ENCODE measurements at places on chromosomes 3 and 15. TPM values are rescaled to one million over a fixed set of nuclear protein-coding genes. Genes with fewer than 3 reads are reported as not detected.

DNA sequence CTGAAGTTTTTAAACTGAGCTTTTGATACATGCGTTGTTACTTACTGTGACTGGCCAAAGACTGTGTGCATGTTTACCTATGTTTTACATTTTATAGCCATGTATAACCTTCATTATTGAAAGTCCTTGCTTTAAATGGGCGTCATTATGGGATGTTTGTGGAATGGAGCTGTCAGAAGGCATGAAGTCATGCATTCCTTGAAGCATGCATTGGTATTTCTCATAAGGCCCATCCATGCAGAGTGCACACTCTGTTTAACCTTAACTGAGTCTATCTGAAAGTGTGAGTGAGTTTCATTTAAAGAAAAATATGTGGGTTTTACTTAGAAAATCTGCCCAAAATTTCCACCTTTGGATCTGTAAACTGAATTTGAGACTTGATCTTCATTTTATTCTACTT is 51.1 kb downstream of the PSMD6 start:
- H3K4me3 ChIP-seq: no peak overlapping the region
- no peaks in the 10 kb centered on the region for H3K27me3 ChIP-seq

DNA sequence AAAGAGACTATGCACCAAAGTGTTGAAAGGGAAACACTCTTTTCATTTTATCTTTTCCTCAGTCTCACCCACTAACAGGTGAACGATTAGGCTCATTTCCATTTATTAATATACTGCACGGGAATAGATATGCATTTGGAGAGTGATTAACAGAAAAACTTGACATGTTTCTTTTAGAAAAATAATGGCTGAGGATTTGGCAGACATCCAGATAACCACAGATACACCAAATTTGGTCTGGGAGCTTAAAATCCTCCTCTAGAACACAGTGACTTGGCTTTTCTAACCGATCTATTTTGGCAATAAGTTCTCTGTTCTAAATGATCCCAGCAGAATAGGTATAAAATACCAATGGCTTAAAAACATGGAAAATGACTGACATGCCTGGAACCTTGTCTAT is 459.3 kb upstream of the SGO1 start:
- H3K4me3 ChIP-seq: no peak overlapping the region
- DNase-seq: no peak
- H3K36me3 ChIP-seq: no peaks in the 10 kb centered on the region
- no peak overlapping the region for H3K27ac ChIP-seq

- no peaks in the 10 kb centered on the region for H3K4me1 ChIP-seq
- H3K36me3 ChIP-seq: no peaks in the 10 kb centered on the region
- no peak overlapping the region for H3K4me3 ChIP-seq
- DNase-seq: no peak
- no peaks in the 10 kb centered on the region for H3K27me3 ChIP-seq
Observed at GRCh38 chr3:51739110-51739509, 32.2 kb downstream of the GRM2 start.

- DNase-seq: no peak
- H3K36me3 ChIP-seq: no peaks in the 10 kb centered on the region
- H3K27ac ChIP-seq: no peak overlapping the region
- no peak overlapping the region for H3K4me3 ChIP-seq
- no peaks in the 10 kb centered on the region for H3K4me1 ChIP-seq
Observed at GRCh38 chr3:23856286-23856685, 50.5 kb downstream of the UBE2E1 start.

DNA sequence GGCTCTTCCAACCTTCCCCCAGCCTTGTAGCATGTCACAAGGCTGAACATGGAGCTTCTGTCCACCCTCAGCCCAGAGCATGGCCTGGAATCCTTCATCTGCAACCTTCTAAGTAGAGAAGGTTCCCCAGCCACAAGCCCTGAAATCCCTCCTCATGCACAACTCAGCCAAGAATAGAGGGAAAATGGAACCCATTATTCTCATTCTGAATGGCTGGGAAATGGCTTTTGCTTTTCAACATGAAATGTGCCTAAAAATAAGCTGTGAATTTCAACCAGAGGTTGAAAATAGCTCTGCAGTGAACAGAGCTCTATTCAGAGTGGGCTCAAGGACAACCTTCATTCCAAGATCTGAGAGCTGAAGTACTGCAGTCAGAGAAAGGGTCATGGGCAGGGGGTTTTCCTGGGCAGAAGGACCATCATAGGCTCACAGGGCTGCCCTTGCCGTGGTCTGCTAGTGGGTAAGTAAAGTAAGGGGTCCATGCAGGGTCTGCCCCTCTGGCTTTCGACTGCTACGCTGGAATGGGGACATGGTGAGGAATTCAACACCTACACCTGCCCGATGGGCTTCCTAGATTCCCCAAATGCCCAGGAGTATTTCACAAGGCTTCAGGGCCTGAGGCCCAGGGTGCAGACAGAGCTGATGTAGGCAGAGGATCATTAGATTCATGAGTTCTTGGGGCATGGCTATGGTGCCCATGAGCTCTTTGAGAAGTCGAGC is 35.9 kb downstream of the POC1A start:
- no peaks in the 10 kb centered on the region for H3K36me3 ChIP-seq
- no peak for DNase-seq
- H3K4me1 ChIP-seq: peaks cover 26% of the 10 kb centered on the region

- no peaks in the 10 kb centered on the region for H3K27me3 ChIP-seq
Observed at GRCh38 chr3:114823061-114823460, 324.0 kb downstream of the ZBTB20 start.

GRCh38 chr15:95025924-95026728 is 794.8 kb downstream of the MCTP2 start:
- no peak overlapping the region for H3K27ac ChIP-seq
- no peaks in the 10 kb centered on the region for H3K27me3 ChIP-seq
- no peaks in the 10 kb centered on the region for H3K36me3 ChIP-seq

DNA sequence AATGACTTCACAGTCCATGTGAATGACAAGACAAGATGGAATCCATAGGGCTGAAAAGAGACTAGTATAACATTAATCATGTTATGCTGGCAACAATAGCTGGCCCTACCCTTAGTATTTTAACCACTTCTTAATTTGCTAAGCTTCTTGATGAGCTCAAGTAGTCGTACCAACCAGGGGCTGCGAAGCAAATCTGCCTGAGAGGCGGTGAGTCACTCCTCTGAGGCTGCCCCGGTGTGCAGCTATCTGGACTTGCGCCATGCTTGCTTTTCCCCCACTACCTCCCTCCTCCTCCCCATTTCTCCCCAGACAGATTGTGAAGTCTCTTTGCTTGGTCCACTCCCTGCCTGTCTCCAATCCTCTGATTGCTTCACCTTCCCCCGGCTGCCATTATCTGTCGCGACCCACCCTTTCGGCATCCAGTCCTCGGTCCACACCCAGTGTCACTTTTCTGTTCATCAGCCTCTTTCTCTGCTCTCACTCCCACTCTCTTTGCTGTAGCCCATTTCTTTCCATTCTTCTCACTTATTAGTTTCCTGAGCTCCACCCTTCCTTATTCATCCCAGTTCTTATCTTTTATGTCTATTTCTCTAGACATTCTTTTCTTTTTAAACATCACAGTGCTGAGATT is 42.7 kb downstream of the DUT start:
- no peak overlapping the region for H3K4me3 ChIP-seq
- DNase-seq: no peak
- H3K36me3 ChIP-seq: no peaks in the 10 kb centered on the region

PPARG gene
- total RNA-seq: 20.0 TPM

SLC27A2 gene
- not detected for total RNA-seq

RARB gene
- 16.6 TPM for total RNA-seq

FILIP1L gene
- 26.7 TPM for total RNA-seq

Measured in tibial nerve (tissue), 4 donors.